Tongue (tissue), 3 donors: ENCODE measurements at places on chromosomes 1 and 21.

GRCh38 chr1:206911064-206911663 is 10.6 kb downstream of the FCMR start:
- peak; percentile 72 for DNase-seq

DNA sequence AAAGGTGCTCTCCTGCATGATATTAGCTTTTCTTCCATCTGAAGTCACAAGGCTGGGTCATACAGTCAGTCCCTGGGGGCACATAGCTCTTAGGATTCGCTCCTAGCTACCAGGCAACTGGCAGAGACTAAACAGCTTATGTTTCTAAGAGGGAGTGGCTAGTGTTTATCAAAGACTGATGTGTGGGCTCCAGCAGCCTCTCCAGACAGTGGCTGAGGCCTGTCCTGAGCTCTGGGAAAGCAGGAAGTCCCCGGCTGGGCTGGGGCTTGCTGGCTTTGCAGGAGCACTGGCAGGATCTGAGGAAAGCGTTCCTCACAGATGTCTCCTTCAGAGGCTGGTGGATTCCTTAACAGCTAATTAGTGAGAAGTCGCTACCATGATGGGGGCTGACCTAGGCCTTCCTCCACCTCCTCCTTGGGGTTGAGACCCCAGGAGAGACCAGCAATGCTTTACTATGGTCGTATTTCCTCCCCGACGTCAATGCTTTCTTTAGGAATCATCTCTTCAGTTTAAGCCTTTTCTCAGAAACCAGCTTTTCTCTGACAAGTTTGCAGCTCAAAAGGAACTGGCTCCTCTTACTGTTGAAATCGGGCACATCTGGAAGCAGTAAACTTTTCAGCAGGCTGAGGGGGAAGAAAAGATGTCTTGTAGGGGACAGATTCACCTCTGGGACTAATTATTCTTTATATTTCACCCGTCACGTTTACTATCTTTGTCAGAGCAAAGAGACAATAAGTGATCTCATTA is 33.5 kb upstream of the HHAT start:
- peak; percentile 89 for DNase-seq

DNA sequence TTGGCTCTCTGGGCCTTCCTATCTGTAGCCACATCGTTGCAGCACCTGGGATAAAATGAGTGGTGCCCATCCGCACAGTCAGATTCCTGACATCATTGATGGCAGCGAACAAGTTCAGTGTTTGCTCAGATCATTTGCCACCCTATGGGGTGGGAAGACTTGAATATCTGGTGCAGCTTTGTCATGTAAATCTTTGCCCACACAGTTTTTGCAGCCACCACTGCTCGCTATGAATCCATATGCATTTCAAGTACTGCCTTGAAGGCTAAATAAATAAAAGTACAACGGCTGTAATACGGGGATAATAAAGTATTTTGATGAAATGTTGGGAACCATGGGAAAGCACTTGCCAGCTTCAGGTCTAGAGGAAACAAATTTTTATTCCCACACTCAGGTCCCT is 56.3 kb upstream of the COA6 start:
- peak; percentile 16 for DNase-seq

GRCh38 chr1:30744060-30744756 is 13.4 kb downstream of the LAPTM5 start:
- no peak for DNase-seq
